IPS-NIHi11 (cell line): ENCODE measurements at places on chromosomes 3 and 15.

- DNase-seq: peak; percentile 21
These were observed 495.4 kb downstream of the FOXP1 start for GRCh38 chr3:71088019-71088708.

DNA sequence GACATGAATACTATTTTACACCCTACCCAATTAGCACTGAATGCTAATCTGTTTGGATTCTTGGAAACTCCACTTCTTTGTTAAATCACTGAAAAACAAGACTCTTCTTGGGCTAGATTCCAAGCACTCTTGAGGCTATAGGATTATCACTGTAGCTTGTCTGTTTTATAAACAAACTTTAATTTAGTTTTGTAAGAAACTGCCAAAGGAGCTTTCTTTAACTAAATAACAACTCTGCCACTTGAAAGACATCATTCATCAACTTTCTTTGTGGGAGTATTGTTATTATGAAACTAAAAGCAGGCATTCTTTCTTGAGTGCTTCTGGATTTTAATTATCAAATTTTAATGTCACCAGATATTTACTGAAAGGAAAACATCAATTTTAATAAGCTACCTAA is 24.1 kb downstream of the CBLB start:
- no peak for DNase-seq

DNA sequence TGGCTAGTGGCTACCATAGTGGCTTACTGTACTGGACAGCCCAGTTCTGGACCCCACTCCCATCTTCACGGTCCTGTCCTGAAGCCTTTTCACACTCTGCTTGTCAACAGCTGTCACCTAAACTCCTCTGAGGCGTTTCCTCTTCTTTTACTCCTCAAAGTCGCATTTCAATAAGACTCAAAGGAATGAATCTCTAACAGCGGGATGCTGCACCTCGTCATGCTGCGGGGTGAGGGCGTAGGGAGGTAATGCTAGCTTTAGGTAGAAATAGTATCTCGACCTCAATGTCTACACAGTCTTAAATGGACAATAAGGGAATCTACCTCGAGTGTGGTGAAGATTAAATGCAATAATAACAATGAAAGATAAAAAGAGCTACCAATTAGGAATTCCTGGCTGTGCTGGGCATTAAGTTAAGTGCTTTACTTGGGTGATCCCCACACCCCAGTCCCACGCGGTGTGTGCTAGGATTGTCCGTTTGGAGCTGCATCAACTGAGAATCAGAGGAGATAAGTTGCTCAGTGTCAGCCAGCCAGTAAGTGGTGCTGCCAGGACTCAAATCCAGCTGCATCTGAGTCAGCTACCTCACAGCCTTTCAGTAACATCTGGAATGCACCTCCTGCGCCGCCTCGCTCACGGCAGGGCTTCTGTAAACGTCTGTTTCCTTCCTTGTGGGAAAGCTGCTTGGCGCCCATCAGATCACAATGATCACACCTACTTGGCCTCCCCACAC is 14.0 kb downstream of the PLA2G4D start:
- DNase-seq: no peak

GRCh38 chr15:67146234-67146633 is 80.8 kb downstream of the SMAD3 start:
- no peak for DNase-seq

DNA sequence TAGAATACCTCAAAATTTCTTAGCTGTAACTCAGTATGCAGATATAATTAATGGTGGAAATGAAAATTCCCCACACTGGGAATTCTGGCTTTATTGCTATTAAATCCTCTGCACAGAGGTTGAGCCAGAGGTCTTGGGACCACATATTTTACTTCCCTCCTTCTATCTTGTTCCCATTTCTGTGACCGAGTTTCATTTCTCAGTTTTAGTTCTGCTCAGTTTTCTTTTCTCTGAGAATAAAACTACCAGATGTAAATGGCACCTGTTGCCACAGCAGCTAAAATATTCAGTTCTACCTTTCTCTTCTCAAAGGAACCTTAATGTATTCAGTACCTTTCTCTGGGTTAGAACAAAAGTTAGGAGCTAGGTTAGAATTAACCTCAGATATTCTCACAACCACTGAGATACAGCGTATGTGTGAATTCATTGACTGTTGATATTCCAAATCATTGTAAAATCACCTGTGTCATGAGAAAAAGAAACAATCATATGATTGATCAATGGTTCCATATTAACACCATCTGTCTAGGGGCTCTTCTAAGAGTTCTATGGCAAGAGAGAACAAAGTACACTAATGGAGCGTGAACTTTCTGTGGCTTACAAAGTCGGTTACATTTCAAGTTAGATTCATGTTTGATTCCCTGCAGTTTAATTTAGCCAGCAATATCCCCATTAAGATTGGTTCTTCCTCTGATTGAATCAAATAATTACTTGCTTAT is 374.1 kb downstream of the EFHB start:
- DNase-seq: no peak

DNA sequence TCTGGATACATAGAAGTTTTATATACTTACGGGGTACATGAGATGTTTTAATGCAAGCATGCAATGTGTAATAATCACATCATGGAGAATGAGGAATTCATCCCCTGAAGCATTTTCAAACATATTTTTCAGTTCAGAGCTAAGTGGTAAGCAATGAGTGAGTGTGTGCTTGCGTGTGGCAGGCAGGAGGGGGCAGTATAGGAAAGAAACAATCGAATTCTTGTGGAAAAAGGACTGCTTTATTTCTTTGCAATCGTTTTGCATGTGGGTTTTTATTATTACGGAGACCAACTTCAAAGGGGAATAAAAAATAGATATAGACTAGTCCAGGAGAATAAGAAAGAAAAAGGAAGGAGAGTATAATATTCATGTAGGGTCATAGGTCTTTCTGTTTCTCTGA is 271.6 kb downstream of the CHL1 start:
- DNase-seq: no peak

- DNase-seq: peak; percentile 89
These were observed 154.0 kb downstream of the ADAMTS9 start for GRCh38 chr3:64533617-64534317.

- no peak for DNase-seq
These were observed 3.5 kb downstream of the TBL1XR1 start for GRCh38 chr3:177193688-177194268.

GRCh38 chr15:69138963-69139362 is 21.5 kb upstream of the GLCE start:
- no peak for DNase-seq

DNA sequence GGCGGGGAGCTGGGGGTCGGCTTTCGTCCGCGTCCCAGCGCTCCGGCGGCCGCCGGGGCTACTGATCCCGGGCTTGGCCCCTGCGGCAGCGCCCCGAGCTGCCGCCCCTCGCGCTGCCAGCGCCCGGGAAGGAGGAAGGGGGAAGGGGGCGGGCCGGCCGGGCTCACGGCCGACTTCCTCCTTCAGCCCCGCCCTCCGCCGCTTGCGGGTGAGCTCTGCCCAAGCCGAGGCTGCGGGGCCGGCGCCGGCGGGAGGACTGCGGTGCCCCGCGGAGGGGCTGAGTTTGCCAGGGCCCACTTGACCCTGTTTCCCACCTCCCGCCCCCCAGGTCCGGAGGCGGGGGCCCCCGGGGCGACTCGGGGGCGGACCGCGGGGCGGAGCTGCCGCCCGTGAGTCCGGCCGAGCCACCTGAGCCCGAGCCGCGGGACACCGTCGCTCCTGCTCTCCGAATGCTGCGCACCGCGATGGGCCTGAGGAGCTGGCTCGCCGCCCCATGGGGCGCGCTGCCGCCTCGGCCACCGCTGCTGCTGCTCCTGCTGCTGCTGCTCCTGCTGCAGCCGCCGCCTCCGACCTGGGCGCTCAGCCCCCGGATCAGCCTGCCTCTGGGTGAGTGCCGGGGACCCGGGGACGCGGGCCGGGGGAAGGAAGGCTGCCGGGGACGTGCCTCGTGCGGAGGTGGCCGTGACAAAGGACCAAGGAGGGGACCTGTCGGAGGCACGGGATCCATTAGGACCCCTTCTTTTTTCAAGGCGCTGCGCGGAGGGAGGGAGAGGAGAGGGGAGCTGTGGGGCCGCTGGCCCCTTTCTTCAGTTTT is at the start of gene SEMA4B:
Gene SEMA4B (plus strand): TSS at position 201 of the 814 bp plus-strand sequence. CDS start 249 bp downstream, at position 450.
- peak; percentile 99 for DNase-seq

- no peak for DNase-seq
These were observed 178.3 kb upstream of the PLSCR5 start for GRCh38 chr3:146783446-146783845.

DNA sequence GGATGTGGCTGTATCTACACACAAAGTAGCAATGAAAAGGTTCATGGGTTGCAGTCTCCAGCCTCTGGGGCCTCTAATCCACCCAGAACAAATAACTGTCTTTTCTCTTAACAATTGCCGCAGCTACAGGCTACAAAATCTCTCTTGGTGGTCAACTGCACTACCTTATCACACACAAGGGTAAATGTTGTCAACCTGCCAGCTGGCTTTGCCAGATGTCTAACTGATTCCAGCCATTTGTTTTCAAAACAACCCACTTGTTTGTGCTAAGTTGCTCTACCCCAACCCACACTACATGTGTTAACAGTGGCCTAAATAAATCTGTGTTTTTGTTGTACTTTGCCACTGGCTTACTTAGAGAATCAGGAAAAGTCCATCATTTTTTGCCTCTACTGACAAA is 447.3 kb downstream of the TAFA4 start:
- no peak for DNase-seq

DNA sequence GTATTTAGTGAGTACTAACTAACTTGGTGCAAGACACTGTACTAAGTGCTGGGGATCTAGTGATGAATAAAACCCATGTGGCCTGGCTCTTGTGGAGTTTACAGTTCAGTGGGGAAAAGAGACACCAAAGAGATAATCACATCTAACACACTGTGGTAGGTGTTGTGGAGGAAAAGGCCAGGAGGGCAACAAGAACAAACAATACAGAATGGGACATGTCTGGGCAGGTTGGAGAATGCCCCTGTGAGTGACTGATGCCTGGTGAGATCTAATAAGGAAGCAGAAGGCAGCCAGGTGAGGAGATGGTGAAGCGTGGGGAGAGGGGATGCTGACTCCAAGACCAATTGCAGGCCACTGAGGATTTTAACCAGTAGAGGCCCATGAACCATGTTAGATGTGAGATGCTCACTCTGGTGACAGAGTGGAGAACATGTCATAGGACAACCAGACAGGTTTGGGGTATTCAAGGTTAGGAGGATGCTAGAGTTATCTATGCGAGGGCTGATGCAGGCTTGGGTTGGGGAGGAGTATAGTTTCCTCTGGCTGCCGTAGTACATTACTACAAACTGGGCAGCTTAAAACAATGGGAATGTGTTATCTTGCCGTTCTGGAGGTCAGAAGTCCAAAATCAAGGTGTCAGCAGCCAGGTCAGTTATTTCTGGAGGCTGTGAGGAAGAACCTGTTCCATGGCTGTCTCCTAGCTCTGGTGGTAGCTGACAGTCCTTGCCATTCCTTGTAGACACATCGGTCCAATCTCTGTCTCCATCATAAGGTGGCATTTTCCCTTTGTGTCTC is 81.4 kb downstream of the ARNT2 start:
- no peak for DNase-seq

DNA sequence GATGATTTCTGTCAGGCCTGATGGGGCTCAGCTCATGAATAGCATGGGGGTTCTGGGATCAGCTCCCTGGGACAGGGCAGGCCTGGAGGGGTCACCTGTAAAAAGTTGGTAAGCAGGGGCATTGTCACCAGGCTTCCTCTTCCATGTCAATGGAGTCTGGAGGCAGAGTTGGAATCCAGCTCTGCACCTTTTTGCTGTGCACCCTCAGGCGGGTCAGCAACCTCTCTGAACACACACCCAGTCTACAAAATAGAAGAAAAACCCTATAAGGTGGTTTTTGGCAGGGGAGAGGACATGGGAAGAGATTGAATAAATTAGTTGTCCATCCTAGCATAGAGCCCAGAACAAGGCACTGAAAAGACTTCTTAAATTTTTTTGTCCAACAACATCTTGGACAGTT is 77.2 kb upstream of the NR2E3 start:
- no peak for DNase-seq

GRCh38 chr15:76235186-76235826 is 76.0 kb downstream of the ETFA start:
- DNase-seq: peak; percentile 26

DNA sequence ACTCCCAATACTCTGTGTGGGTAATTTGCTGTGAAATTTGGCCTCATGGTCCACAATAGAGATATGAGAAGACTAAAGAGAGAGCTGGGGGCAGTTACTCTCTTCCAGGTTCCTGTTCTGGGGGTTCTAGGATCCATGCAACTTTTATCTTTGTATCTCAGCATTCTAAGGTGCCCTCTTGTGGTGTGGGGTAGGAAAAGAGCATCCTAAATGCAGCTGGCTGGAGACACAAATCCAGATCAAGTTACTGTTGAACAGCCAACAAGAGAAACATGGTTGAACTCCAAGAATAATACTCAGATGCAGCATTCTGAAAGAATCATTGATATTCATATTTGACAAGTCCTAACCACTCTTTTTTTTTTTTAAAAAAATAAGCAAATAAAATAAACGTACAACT is 238.2 kb downstream of the GREM1 start:
- peak; percentile 45 for DNase-seq

- DNase-seq: no peak
These were observed 90.6 kb downstream of the CHST2 start for GRCh38 chr3:143210141-143210540.

GRCh38 chr15:58734859-58735258 is 14.6 kb downstream of the ADAM10 start:
- DNase-seq: no peak

DNA sequence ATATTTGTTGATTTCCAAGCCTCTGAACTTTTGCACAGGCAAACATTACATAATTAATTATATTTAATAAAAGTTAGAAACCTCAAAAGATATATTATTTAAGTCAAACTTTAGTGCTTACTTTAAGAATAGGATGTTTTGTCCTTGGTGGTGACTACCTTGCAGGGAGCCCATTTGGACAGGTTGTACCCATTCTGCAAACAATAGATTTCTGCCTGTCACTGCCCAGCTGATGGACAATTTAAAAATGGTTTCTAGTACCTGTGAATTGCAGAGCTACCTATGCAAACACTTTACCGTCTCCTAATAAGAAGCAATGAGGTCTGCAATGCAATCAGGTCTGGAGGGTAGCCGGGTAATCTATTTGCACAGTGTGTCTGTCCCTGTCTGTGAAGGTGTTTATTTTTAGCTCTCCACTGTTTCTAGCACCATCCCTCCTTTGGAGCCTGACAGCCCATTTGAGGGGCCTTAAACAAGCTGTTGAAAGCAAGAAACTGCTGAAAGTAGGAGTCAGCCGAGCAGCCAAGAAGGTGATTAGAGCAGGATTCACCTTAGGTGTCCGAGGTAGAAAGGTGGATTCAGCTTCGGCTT is 556.2 kb upstream of the CFAP20DC start:
- DNase-seq: no peak

DNA sequence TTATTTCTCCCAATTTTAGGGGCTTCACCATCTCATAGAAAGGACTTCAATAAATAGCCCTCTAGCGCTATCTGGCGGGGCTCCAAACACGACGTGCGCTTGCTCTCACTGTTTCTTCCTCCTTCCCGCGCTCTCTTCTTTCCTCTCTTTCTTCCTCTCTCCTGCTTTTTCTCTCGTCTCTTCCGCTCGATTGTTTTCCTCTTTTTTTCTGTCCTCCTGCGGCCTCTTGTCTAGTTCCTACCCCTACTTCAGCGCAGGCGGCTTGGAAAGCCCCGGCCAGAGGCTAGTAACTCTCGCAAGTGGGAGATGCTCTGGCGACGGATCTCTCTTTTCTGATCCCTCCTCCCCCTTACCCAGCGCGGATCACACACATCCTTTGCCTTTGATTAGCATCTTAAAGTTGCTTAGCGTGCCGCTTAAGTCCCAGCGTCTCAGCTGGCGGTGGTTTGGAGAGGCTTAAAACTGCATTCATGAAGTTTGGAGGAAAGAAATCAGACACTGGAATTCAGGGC is 6.2 kb upstream of the MEIS2 start:
- DNase-seq: no peak

- no peak for DNase-seq
These were observed 60.4 kb downstream of the PLAAT1 start for GRCh38 chr3:193301433-193301832.
